ENCODE measurements at places on chromosomes 12 and 14.

DNA sequence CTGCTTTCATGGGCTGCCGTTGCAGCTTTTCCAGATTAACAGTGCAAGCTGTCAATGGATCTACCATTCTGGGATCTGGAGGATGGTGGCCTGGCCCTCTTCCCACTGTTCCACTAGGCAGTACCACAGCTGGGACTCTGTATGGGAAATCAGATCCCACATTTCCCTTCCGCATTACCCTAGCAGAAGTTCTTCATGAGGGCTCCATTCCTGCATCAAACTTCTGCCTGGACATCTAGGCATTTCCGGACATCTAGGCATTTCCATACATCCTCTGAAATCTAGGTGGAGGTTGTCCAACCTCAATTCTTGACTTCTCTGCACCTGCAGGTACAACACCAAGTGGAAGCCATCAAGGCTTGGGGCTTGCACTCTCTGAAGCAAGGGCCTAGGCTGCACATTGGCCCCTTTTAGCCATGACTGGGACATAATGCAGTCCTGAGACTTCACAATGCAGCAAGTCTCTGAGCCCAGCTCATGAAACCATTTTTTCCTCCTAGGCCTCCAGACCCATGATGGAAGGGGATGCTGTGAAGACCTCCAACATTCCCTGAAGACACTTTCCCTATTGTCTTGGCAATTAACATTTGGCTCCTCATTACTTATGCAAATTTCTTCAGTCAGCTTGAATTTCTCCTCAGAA, 863.3 kb downstream of the C12orf50 start:
- no peak for DNase-seq

DNA sequence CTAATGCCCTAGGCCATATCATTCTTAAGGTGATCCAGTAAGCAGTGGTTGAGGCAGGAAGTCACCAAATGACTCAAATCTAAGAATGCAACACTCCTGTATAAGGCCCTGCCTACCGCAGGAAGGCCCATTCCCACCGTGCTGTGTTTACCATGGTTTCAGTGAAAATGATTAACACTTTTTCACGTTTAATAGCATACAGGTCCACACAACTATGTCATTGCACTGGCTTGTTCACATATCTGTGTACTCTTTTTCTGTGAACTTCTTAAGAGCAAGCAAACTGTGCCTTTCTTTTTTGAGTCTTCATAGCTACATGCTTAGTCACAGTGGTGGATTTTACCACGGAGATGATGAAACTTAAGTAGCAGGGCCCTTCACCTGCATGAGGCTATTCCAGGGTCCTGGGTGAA, 214.9 kb downstream of the CNTN1 start:
- no peak for DNase-seq

DNA sequence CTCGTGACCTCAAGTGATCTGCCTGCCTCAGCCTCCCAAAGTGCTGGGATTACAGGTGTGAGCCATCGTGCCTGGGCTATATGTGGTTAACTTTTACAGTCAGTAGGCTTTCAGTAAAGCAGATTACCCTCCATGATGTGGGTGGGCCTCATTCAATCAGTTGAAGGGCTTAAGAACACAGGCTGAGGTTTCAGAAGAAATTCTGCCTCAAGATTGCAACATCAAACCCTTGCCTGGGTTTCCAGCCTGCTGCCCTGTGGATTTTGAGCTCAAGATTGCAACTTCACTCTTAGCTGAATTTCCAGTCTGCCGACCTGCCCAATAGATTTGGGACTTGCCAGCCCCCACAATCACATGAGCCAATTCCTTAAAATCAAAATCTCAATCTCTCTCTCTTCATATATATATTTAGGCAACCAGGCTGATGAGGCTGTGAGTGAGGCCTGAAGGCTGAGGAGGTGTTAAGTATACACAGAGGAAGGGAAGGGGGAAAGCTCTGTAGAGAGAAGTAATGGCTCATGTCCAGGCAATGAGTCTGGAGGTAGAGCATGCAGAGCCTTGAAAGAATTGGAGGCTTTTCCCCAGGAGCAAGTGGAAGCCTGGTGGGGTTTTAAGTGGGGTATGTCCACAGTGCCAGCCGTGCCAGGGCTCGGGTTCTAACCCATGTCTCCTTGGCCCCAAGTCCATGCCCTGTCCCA, 33.3 kb upstream of the ACTN1 start:
- DNase-seq, result no peak

DNA sequence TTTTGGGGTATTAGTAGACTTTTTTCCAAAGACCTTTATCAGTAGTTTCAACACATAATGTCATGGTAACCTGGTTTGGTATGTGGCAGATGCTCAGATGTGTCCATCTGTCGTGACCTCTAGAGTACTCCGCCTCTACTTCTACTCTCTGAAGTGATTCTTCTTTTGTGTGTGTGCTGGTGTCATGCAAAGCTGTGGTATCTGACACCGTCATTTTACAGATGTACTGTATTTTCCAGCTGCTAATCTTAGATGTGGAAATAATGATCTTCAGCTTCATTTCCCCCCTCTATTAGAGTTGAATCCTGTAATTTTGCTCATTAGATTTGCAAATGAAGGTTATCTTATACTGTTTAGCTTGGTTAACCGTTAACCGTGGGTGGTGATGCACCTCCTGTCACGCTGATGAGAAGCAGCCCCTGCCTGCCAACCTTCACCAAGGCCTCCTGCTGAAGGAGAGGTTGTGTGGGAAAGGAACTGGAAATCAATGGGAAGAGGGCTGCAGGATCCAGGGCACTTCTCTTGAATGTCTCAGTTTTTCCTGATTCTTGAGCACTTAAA, 222.4 kb upstream of the AMIGO2 start:
- DNase-seq, result no peak

DNA sequence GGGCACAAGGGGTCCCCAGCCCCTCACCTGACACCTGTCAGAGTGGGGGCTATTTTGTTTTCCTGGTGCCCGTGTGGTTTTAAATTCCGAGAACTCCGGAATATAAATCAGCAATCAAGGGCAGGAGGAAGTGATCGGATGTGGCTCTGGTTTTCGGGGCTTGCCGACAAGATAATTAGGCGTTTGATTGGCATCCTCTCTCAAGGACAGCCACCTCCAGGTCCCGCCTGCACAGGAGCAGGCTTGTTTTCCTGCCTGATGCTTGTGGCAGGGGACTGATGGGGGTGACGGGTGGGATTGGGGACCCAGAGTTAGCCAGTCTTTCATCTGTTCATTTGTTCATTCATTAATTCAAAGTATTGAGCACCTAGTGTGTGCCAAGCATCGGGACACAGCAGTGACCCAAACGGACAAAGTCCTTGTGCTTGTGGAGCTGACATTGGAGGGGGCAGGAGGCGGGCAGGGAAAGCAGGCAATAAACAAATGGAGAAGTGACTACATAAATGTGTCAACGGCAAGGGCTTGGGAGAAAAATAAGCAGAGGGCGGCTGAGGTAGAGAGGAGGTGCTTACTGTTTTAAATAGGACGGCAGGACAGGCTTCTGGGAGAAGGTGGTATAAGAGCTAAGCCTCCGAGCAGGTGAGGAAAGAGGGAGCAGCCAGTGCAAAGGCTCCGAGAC, 166.5 kb downstream of the PHETA1 start:
- no peak for DNase-seq

Data from stimulated activated CD4-positive, alpha-beta T cell treated with anti-CD3 and anti-CD28 coated beads, Interleukin-2, amount 100 ng/mL, for 48 hours (primary cell).